ENCODE measurements at places on chromosomes 13 and 19.

DNA sequence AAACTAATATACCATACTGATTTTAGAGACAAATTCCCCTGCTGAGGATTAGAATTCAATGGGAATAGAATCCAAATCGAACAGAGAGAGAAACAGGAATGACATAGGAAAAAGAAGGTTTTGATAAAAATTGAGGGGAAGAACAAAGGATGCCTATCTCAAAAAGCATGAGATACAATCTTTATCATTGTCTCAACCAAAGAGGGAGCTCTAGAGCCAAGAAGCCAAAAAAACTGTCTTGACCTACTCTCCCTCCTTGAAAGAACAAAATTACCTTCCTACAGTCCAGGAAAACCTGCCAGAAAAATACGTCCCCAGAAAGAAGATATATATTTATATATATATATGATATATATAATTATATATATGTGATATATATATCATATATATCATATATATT lies 39.2 kb upstream of the MIR17HG start:
- DNase-seq: no peak

- DNase-seq: no peak
Observed at GRCh38 chr13:45850027-45850613, 1.4 kb downstream of the SIAH3 start.

GRCh38 chr13:23453132-23453531 lies 19.6 kb upstream of the SACS start:
- no peak for DNase-seq

- no peak for DNase-seq
Observed at GRCh38 chr19:18501832-18502231, 20.0 kb downstream of the ELL start.

- DNase-seq: no peak
Observed at GRCh38 chr19:54461210-54461609, 2.4 kb downstream of the LENG9 start.

- DNase-seq: no peak
Observed at GRCh38 chr13:110797230-110797877, 83.9 kb downstream of the ING1 start.

DNA sequence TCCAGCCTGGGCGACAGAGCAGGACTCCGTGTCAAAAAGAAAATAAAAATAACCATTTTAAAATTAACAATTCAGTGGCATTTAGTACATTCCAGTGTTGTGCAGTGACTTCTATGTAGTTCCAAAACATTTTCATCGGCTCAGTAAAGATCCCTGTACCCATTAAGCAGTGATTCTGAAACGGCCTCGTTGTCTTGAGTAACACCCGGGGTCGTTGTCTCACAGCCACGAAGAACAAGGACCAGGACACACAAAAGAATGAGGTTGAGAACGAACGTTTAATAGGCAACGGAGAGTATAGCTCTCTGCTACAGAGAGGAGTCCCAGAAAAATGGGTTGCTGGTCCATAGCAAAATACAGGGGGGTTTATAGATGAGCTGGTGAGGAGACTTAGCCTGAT lies 2.4 kb upstream of the TMED1 start:
- DNase-seq: no peak

All from midbrain (tissue), 1 donor.